Karpas-422 (cell line): ENCODE measurements at places on chromosomes 7 and 10. TPM values are rescaled to one million over a fixed set of nuclear protein-coding genes. Genes with fewer than 3 reads are reported as not detected.
A peak's percentile ranks its signal among the peaks of the same experiment; 100 is the strongest.

- H3K4me1 ChIP-seq = no peaks in the 10 kb centered on the region
- no peaks in the 10 kb centered on the region for H3K27me3 ChIP-seq
- peak; percentile 44 for DNase-seq
- H3K4me3 ChIP-seq = no peak overlapping the region
- no peak overlapping the region for H3K27ac ChIP-seq
- H3K36me3 ChIP-seq = no peaks in the 10 kb centered on the region
Observed at GRCh38 chr10:123272171-123272570, 118.0 kb downstream of the BUB3 start.

- no peak overlapping the region for H3K4me3 ChIP-seq
- DNase-seq = no peak
- H3K27ac ChIP-seq = no peak overlapping the region
- H3K27me3 ChIP-seq = no peaks in the 10 kb centered on the region
- H3K4me1 ChIP-seq = peaks cover 17% of the 10 kb centered on the region
Observed at GRCh38 chr10:102242118-102242485, 790 bp upstream of the PITX3 start.

WEE2 gene
- total RNA-seq = 0.04 TPM in 1 of 2 replicates, not detected in the other

- H3K27me3 ChIP-seq = no peaks in the 10 kb centered on the region
- H3K36me3 ChIP-seq = no peaks in the 10 kb centered on the region
- DNase-seq = no peak
- no peak overlapping the region for H3K4me3 ChIP-seq
- no peak overlapping the region for H3K27ac ChIP-seq
Observed at GRCh38 chr10:6423004-6423403, 157.1 kb downstream of the PRKCQ start.

DNA sequence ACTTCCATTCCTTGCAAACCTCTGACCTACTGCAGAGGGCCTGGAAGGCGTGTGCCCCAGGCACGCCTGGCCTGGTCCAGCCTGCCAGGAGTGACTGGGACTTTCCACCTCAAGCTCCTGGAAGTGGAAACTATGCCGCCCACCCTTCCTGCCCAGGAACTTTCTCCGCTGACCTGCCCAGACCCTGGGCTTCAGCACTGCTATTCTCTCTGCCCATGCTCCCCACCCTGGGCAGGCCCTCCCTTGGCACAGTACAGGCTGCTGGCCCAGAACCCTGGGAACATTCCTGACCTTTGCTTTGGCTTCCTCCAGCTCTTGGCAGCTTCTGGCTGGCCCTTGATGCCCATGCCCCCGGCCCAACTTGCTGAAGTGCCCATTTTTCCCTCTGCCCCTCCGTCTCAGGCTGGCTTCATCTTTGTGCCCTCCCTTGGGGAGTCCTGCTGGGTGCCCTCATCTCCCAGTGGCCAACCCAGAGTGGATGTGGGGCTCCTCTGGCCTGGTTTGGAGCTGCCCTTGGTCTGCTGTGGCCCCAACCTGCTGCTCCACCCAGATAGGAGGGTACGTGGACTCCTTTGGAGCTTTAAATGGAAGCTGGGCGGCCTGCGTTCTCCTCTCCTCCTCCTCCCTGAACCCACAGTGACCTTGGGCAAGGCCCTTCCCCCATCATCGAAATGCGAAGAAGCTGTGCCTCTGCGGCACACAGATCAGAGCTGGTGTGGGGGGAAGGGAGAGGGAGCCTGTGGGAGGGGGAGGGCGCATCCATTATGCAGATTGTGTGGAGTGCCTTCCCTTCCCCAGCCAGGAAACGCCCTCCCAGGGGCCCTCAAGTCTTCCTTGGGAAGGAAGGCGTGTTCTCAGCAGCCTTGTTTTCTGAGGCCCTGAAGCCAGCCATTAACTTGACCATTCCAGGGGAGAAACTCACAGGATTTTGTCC, 3.4 kb downstream of the MMRN2 start:
- H3K36me3 ChIP-seq = no peaks in the 10 kb centered on the region
- H3K4me3 ChIP-seq = no peak overlapping the region
- no peaks in the 10 kb centered on the region for H3K27me3 ChIP-seq
- no peaks in the 10 kb centered on the region for H3K4me1 ChIP-seq
- H3K27ac ChIP-seq = no peak overlapping the region

- peak; percentile 58 for DNase-seq
- H3K4me1 ChIP-seq = peaks cover 39% of the 10 kb centered on the region
- H3K27me3 ChIP-seq = no peaks in the 10 kb centered on the region
- peak overlapping the region; percentile 70 for H3K27ac ChIP-seq
- peak overlapping the region; percentile 34; the same call in 1 of the 2 replicates for H3K4me3 ChIP-seq
Observed at GRCh38 chr10:112203328-112204076, 19.9 kb upstream of the GPAM start.

BET1 gene
- 16.8 and 28.0 TPM in 2 replicates for total RNA-seq

HOXA2 gene
- total RNA-seq = 0.41 and 0.47 TPM in 2 replicates

NCF1 gene
- total RNA-seq = 218 and 368 TPM in 2 replicates

DNA sequence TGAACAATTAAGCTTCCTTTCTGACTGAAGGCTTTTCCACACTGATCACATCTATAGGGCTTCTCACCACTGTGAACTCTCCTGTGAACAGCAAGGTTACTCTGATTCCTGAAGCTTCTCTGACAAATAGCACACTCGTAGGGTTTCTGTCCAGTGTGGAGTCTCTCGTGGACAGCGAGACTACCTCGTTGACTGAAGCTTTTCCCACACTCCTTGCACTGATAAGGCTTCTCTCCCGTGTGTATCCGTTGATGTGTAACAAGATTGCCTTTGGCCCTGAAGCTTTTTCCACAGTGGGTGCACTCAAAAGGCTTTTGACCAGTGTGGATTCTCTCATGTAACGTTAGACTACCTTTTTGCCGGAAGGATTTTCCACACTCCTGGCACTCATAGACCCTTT, 4.4 kb downstream of the ZNF32 start:
- H3K27me3 ChIP-seq = no peaks in the 10 kb centered on the region
- DNase-seq = peak; percentile 48
- H3K27ac ChIP-seq = no peak overlapping the region
- H3K4me1 ChIP-seq = peaks cover 13% of the 10 kb centered on the region
- peaks cover 35% of the 10 kb centered on the region for H3K36me3 ChIP-seq
- H3K4me3 ChIP-seq = no peak overlapping the region

TRIM74 gene
- total RNA-seq = not detected in 2 replicates

SLC26A5 gene
- not detected in 2 replicates for total RNA-seq
